ENCODE measurements at places on chromosomes 6 and 20.

GRCh38 chr6:77487808-77488425 is 24.6 kb upstream of the HTR1B start:
- no peak for DNase-seq

DNA sequence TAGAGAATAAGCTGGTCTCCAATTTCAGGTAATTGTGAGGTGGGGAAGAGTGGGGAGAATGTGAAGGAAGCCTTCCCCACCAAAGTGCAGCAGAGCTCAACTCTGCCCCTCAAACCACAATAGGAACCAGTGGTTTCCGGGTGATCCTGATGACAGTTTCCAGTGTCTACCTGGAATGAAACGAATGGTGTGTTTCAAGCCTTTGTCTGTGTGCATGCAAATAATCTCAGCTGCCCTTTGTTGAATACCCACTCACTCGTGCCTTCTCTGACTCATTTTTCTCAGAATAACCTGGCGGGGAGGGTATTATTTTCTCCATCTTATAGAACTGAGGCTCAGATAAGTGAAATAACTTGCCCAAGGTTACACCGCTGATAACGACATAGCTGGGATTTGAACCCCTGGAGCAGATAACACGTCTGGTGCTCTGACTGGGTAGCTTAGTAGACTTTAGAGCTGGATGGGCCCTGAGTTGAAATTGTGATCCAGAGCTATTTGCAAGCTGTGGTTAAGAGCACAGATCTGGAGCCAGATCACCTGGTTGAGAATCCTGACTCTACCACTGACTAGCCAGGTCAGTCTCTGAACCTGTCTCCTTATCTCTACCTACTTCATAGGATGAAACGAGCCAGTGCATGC is 85.1 kb downstream of the EYA2 start:
- no peak for DNase-seq

- DNase-seq: no peak
Measured at GRCh38 chr20:31538326-31538725, 24.1 kb downstream of the HM13 start.

DNA sequence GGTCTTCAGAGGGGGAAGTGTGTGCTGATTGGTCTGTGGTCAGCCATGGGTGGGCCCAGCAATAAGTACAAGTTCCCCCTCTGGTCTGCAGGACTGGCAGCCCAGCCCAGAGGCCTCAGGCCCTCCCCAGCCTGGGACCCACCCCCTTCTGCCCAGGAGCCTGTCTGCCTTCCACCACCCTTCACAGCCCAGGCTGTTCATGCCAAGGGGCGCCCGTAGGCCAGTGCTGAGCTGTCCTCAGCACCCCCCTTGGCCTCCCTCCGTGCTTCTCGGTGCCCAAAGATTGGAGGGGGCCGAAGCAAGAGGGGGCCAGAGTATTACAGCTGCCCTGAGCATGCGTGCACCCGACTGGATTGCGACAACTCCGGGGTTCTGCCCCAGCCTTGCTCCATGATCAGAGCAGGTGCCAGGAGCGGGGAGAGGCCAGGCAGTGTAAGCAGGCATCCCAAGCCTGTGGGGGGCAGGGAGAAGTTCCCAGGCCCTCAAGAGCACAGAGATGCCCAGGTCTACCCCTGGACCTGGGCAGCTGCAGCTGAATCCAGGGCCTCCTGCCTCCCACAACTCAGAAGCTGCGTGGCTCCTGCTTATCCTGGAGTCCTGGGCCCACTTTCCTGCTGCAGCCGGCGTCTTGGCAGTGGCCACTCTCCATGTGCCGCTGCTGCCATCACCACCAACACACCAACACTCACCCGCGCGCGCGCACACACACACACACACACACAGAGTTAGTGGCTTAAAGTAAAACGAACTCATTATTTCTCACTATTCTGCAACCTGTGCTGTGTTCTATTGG is 33.3 kb downstream of the CST9L start:
- no peak for DNase-seq
